ENCODE measurements at places on chromosomes 6 and 20.

- peak; percentile 62 for DNase-seq
Measured at GRCh38 chr6:44932651-44933091, 395.5 kb upstream of the RUNX2 start.

- DNase-seq, result no peak
Measured at GRCh38 chr6:149194820-149195558, 122.5 kb upstream of the TAB2 start.

DNA sequence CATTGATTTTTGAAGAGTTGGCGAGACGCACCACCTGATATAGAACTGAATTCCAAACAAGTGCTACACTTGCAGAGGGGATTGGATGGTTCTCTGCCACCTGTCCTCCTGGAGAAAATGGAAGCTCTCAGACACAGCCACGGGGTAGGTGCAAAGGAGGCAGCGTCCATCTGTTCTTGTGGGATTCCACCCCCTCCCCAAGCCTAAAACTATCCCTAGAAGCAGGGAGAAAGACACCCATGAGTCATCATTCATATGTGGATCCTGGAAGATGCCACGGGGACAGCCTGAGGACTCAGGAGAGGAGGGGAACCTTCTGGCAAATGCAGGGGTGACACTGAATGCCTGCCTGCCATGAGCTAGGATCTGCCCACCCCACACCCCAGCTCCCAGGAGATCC, 171.3 kb upstream of the CST7 start:
- no peak for DNase-seq

DNA sequence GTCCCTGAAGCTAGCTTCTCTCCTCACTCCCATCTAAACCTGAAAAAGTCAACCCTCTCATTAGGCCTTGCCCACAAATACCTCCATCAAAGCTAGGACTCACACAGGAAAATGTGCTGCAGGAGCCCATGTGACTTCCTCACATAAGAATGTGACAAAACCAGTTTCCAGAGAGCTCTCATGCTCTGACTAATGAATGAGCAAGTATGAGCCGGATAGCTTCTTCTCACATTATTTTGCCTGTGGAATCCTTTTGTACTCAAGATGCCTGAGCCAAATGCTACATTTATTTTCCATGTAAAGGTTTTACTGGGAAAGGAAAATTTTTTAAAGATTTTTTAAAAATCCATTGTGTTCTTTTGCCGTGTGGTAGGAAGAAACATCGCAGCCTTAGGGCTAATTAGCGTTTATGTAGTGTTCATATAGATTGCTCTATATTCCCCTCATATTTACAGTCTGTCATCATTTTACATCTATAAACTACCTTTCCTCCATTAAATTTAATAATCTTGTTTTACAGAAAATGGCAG, 68.6 kb upstream of the CCN6 start:
- DNase-seq, result no peak

GRCh38 chr20:64228751-64229506, 26.6 kb upstream of the PCMTD2 start:
- DNase-seq, result no peak

DNA sequence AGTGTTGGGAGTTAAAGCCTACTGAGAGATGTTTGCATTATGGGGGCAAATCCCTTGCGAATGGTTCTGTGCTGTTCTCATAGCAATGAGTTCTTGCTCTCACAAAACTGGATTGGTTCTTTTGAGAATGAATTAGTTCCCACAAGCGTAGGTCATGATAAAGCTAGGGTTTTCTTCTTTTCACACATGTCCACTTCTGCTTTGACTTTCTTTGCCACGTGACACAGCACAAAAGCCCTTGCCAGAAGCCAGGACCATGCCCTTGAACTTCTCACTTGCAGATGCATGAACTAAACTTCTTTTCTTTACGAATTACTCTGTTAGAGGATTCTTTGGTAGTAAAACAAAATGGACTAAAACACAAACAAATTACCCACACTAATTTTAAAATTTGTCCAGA, 922.8 kb downstream of the EPHA7 start:
- no peak for DNase-seq

GRCh38 chr6:3748208-3749066, 3.1 kb downstream of the PXDC1 start:
- peak; percentile 67 for DNase-seq

DNA sequence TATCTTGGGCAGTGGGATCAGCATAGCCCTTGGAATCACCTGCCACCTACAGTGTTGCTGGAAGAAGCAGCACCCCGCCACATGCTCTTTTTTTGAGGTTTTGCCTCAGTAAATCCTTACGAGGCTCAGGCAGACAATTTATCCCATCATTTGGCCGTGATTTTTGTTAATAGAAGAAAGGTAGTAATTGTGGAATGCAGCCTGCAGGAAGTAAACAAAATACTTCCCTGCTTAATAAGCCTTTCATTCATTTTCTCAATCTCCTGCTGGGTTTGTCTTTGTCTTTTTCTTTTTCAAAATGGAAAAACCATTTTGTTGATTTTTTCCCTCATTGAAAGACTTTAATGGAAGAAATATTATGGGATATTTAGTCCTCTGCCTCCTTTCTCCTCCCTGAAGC, 93.7 kb upstream of the CD83 start:
- no peak for DNase-seq

DNA sequence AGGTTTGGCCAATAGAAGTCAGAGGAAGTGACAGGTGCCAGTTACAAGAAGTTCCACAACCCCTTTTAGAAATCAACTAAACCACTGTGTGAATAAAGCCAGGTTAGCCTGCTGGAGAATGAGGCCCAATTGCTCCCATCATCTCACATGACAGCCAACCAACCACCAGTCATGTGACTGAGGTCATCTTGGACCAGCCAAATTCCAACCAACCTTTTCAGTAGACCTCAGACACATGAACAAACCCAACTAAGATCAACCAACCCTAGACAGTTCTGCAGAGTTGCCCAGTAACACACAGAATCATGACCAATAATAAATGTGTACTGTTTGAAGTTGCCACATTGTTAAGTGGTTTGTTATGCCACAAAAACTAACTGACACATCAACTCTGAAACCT, 44.6 kb upstream of the GGTLC1 start:
- no peak for DNase-seq

- DNase-seq, result no peak
Measured at GRCh38 chr20:18224968-18225568, 63.3 kb upstream of the ZNF133 start.

DNA sequence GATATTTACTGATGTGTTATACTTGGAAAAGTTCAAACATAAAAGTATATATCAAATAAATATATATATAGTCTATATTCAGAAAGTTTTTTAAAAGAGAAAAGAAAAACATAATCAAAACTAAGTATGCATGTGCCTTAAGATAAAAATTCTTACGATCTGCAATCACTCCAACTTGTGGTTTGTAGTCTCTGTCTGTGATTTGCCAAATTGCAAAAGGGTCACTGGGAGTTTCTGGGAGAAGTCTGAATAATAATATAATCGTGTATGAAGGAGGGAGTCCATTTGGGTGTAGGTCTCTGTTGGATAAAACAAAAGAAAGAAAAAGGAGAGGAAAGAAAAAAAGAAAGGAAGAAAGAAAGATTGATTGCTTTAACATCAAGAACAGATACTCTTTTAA, 92.4 kb downstream of the COL12A1 start:
- no peak for DNase-seq

DNA sequence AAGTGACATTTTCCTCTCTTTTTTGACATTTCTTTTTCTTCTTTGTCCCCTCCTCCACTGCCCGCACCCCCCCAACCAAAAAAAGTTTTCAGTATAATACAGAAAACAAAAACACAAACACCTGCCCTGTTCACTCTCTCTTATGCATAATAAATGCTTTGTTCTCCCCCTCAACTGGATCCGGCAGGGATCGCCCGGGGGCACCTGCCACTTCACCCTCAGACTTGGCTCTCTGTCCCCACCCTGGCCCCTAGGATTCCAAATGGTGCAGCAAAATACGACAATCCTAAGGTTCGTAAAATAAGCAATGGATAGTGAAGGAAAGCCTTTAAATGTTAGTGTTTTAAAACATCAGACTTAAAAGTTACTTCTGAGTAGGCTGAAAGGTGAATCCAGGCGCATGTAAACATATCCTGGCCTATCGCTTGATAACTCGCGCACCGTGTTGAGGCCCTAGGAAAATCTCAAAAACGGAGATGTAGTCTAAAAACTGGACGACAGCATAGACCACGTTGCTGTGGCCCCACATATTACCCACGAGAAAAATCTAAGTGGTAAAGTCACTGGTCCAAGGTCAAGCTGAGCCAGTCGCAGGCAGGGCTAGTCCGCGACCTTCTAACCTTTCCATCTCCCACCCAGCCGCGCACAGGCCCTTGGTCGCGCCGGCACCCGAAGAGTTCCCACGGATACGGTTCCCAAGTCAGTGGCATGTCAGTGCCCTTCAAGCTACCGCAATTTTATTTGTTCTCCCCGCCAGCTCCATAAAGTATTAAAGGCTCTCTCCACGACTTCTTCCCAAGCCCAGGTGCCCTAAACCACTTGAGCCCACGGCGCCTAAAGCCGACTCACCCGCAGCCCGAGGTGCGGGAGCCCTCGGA, 130.8 kb downstream of the OGFRL1 start:
- no peak for DNase-seq

DNA sequence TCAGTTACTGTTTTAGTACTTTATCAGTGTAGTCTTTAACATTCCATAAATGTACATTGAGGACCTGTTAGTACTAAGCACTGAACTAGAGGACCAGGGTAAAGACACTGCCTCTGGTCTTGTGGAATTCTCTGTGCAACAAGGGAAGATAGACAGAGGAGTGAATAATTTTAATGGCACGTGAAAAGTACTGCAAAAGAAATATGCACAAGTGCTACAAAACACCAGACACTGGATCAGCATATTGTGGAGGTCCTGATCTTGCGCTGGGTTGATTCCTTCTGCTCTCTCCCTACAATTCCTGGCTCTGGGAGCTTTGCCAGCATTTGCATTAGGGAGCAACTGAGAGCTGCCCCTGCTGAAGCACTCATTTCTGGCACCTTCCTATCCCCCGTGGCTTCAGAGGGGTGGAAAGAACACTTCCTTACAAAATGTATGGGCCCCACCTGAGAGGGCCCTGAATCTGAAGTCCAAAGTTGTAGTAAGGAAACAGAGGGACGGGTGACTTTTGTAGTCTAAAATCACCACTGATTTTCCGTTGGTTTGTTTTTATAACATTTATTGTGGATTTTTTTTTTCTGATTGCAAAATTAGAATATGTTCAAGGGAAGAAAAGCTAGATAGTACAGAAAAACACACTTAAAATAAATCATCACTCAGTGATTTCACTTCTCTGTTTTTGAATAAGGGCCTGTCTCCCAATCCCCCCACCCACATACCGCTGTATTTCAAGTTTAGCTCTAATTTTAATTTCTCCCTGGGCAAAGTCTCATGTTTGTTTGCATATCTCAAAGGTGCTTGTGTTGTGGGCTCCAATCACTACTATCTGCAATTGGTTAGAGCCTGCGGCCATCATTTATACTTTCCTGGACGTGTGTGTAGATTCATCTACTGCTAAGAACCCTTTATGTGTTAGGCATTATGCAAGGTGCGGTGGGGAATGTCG, 4.9 kb downstream of the PKIG start:
- DNase-seq, result no peak

DNA sequence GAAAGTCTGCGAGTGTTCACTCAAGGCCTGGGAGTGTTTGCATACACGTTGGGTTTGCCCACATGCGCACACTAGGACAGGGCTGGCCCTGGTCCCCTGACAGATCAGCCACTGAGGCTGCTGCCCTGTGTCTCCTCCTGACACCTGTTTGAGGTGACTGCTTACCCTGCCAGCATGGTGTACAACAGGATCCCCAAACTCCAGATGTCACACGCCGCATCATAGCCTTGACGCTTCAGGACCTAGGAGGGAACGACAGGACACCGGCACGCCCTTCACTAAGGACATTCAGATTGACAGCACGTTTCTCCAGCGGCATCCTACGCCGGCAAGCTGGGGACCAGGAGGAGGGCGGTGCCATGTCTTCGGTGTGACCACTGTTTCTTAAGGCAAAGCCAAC, 37.0 kb upstream of the MPC1 start:
- no peak for DNase-seq

All from activated CD8-positive, alpha-beta memory T cell treated with anti-CD3 and anti-CD28 coated beads, Interleukin-2, amount 50 U/mL, for 48 hours (primary cell).